Aorta (tissue), 5 donors: ENCODE measurements at places on chromosomes 6 and 20. TPM values are rescaled to one million over a fixed set of nuclear protein-coding genes. Genes with fewer than 3 reads are reported as not detected.
A peak's percentile ranks its signal among the peaks of the same experiment; 100 is the strongest.

Gene WFDC11
- not detected for total RNA-seq

Gene FAM217A
- total RNA-seq = not detected

Gene CPNE5
- total RNA-seq = 7.9 TPM

Gene SLC22A2
- not detected for total RNA-seq

DNA sequence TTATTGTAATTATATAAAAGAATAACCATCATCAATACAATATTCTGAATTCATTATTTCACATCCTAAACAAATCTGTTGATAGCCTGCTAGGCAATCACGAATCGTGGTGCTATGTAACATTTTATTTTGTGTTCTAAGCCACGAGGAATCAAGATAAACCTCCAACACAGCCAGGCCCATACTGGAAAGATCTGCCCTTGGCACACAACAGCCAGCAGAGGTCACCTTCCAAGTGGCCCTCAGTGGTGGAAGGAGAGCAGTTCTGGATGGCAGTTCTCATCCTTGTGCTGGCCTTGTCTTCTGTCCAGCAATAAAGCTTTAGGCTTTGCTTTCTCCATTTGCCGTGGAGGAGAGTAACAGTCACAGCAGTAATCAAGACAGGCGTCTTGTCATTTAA, 13.2 kb downstream of the ZNF831 start:
- H3K27me3 ChIP-seq = no peaks in the 10 kb centered on the region
- no peaks in the 10 kb centered on the region for H3K36me3 ChIP-seq
- no peak for DNase-seq

DNA sequence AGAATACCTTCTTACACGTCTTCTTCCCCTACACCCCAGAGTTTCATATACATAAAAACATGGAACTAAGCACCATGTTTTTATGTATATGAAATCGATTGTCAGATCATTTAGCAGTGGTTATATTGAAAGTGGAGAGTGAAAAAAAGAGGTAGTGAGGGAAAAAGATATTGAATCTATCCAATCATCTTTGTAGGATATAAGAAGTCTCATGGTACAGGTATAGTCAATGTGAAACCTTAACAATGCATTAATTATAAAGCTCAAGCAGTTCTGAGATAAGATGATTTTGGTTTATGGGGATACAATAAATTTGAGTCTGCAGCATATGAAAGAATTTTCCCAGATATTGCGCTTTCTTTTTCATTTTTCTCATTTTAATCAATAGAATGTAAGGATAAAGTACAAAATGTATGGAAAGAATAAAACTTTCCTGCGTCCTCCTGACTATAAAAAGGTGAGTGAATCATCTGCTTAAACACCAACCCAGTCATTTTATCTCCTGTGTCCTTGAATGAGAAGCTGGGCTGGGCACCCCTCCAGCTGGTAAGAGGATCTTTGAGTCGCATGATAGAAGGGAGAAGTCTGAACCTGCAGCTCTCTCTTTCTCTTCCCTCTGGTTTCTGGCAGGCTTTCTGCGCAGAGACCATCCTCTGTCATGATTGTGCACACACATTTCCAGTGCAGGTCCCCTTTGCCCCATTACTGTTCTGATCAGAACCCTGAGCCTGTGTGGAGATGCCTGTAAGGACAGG, 28.1 kb upstream of the AKIRIN2 start:
- H3K4me3 ChIP-seq = no peak overlapping the region
- no peaks in the 10 kb centered on the region for H3K27me3 ChIP-seq
- no peaks in the 10 kb centered on the region for H3K36me3 ChIP-seq
- no peak overlapping the region for H3K27ac ChIP-seq

DNA sequence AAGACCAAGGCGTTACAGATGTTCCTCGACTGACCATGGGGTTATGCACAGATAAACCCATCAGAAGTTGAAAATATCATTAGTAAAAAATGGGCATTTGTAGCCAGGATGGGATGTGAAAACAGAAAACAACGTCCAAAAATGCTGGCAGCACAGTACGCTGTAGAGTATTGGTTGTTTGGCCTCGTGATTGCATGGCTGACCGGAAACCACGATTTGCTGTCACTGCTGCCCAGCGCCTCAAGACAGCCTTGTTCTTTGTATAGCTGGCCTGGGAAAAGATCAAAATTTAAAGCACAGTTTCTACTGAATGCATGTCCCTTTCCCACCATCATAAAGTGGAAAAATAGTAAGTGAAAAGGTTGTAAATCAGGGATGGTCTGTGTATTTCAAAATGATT, 41.9 kb downstream of the MTHFD1L start:
- peaks cover 2% of the 10 kb centered on the region for H3K36me3 ChIP-seq
- no peak for DNase-seq
- H3K27ac ChIP-seq = no peak overlapping the region
- H3K27me3 ChIP-seq = no peaks in the 10 kb centered on the region
- H3K4me3 ChIP-seq = no peak overlapping the region

- no peak overlapping the region for H3K4me3 ChIP-seq
- H3K27me3 ChIP-seq = no peaks in the 10 kb centered on the region
- DNase-seq = no peak
- H3K36me3 ChIP-seq = no peaks in the 10 kb centered on the region
- H3K27ac ChIP-seq = no peak overlapping the region
Observed at GRCh38 chr20:10716855-10717254, 43.1 kb upstream of the JAG1 start.

DNA sequence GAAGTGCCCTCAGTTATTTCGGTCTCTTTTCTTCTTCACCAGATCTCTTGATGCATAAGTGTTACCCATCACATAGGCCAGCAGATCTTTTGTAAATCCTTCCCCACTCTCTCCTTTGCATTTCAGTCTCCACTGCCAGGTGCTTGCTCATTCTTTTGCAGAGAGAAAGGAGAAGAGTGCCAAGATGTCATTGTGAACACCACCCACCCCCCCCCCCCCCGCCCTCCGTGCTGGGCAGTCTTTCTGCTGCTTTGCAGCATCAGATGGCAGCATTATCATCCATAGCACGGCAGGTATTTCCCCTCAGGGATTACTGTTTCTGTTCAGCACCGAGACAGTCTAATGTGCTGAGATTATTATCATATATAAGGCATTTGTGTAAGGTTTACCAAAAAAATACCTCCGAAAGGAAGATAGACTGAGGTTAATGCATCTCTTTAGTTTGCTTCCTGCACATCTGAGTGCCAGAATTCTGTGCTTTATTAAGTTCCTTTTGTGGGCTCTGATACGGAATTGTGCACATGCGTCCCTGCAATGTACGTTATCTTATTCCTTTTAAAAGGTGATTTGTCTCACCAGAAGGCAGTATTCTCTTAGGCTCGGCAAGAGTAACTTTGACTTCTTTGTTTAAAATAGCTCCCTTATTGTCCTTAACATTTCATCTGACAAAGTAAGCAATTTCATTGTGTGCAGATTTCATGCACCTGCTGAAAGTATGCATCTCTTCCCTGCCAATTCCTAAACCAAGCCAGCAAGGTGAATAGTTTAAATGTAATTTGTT, 128.8 kb downstream of the PHACTR1 start:
- H3K4me3 ChIP-seq = no peak overlapping the region
- no peaks in the 10 kb centered on the region for H3K27me3 ChIP-seq
- no peaks in the 10 kb centered on the region for H3K4me1 ChIP-seq

GRCh38 chr6:124577734-124578281, 384.4 kb upstream of the RNF217 start:
- no peaks in the 10 kb centered on the region for H3K36me3 ChIP-seq
- H3K4me1 ChIP-seq = no peaks in the 10 kb centered on the region
- no peak for DNase-seq
- no peak overlapping the region for H3K27ac ChIP-seq

DNA sequence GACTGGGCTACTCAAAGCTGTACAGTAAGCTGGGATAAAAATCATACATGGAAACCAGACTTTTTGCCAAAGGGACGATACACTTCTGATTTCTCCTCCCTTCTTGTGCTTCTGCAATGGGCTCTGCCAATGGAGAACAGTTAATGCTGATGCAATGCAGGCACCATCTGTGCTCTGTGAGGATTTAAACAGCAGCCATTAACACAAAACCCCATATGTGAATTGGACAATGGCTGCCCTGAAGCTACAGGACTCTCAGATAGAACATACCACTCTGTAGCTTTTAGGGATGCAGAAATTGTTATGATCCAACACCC, 71.9 kb downstream of the GJA10 start:
- no peaks in the 10 kb centered on the region for H3K27me3 ChIP-seq
- no peaks in the 10 kb centered on the region for H3K36me3 ChIP-seq
- H3K4me3 ChIP-seq = no peak overlapping the region
- no peak overlapping the region for H3K27ac ChIP-seq
- H3K4me1 ChIP-seq = no peaks in the 10 kb centered on the region

DNA sequence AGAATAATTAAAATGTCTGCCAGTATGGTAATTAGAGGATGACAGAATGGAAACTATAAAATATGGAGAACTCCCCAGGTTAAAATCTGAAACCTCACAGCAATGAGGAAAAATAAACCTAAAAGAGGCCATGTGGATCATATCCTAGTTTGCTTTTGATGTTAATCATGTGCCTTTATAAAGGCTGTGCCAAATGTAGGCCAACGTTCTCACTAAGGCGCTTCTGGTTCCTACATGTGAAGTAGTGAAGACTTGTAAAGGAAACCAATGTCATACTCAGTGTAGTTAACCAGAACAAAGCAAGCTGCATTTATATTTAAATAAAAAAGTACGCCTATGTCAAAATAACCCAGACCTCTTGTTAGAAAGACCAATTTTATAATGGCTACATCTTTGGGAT, 113.7 kb upstream of the FAM184A start:
- no peak for DNase-seq
- H3K27me3 ChIP-seq = no peaks in the 10 kb centered on the region
- H3K27ac ChIP-seq = no peak overlapping the region
- H3K4me1 ChIP-seq = no peaks in the 10 kb centered on the region

- no peak overlapping the region for H3K4me3 ChIP-seq
- peaks cover 5% of the 10 kb centered on the region for H3K4me1 ChIP-seq
- no peaks in the 10 kb centered on the region for H3K36me3 ChIP-seq
Observed at GRCh38 chr6:165697171-165697570, 34.1 kb upstream of the PDE10A start.

DNA sequence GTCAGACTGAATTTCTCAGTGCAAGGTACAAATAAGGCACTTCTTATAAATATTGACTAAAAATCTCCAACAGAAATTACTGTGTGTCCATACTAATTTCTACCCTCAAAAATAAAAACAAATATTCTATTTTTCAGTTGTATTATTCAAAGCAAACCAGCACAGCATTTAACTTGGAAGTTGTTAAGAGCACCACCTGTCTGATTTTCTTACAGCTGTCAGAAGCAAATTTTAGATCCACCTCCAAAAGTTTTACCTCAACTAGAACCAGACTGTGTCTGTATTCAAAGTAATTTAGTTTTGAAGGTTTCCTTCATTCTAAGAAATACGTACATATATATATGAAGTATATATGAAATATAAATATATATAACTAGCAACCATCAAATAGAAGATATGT, 1.2 kb downstream of the TRDN start:
- no peaks in the 10 kb centered on the region for H3K27me3 ChIP-seq
- H3K36me3 ChIP-seq = no peaks in the 10 kb centered on the region
- no peak for DNase-seq

DNA sequence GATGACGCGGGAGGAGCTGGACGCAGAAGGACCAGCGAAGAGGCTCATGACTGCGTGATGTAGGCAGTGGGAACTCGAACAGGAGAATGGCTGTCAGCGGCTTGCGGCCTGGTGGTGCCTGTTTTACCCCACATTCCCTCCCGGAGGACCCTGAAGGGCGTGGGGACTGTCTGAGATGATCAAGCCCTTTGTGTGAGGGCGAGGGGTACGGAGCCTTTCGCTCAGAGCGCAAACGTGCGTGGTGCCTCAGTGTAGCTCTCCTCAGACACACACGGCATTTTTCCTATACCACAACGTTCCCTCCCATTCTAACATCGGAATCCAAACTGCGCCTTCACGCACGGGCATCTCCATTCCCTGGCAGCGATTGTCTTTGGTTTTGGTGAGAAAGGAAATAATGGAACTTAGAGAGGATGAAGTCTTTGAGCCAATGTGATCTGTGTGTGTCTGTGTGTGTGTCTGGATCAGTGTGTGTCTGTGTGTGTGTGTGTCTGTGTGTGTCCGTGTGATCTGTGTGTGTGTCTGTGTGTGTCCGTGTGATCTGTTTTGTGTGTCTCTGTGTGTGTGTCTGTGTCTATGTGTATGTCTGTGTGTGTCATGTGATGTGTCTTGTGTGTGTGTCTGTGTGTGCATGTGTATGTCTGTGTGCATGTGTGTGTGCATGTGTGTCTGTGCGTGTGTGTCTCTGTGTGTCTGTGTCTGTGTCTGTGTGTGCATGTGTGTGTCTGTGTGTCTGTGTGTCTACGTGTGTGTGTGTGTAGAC, 5.3 kb downstream of the PTK6 start:
- H3K36me3 ChIP-seq = no peaks in the 10 kb centered on the region
- H3K27me3 ChIP-seq = no peaks in the 10 kb centered on the region
- DNase-seq = peak; percentile 63
- no peak overlapping the region for H3K4me3 ChIP-seq
- H3K4me1 ChIP-seq = no peaks in the 10 kb centered on the region

DNA sequence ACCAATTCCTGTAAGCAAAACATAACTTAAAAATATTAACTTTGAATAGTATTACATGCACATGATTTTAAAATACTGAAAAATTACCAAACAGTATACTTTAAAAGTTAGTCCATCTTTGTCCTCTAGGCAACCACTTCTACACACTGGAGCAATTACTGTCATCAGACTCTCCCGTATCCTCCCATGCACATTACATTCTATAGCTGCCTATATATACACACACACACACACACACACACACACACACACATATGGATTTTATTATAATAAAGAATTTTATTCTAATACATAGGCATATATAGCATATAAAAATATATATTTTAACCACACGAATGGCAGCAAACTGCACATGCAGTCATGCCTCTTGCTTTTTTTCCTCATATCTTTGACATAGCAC, 8.2 kb downstream of the REV3L start:
- no peaks in the 10 kb centered on the region for H3K36me3 ChIP-seq
- no peak for DNase-seq
- H3K27ac ChIP-seq = no peak overlapping the region
- no peaks in the 10 kb centered on the region for H3K27me3 ChIP-seq
- no peaks in the 10 kb centered on the region for H3K4me1 ChIP-seq
- no peak overlapping the region for H3K4me3 ChIP-seq

DNA sequence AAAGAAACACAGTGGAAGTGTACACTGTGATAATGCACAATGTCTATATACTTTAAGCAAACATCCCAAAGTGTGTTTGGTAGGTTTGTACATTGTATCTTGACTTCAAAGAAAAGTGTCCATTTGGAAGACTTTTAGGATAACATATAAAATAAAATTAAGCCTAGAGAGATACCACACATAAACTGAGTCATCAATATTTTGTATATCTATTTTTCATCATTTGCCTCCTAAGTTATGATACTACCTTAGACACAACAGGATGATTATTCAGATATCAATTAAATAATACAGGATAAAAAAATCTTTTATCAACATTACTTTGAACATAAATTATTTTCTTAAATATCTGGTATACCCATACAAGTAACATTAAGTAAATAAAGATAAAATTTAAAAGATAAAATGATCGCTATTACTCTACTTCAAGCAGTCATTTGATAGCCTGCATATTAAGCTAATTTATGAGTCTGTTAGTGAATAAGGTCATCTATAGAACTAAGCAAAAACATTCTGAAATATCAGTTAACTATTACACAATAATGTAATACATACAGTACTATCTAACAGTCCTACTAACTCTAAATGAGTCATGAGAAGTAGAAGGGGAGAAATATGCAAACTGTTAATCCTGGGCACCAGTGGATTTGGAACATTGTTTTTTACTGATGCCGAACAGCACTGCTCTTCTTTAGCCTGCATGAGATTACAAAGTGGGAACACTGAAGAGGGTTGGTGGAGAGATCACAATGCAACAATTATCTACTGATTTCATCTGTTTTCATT, 158.4 kb upstream of the SIM1 start:
- no peak for DNase-seq
- H3K27ac ChIP-seq = no peak overlapping the region
- H3K4me3 ChIP-seq = no peak overlapping the region
- no peaks in the 10 kb centered on the region for H3K4me1 ChIP-seq
- peaks cover 4% of the 10 kb centered on the region for H3K36me3 ChIP-seq
